Left lung (tissue), 14 donors: ENCODE measurements at places on chromosomes 12 and 14. TPM values are rescaled to one million over a fixed set of nuclear protein-coding genes. Genes with fewer than 3 reads are reported as not detected.

DNA sequence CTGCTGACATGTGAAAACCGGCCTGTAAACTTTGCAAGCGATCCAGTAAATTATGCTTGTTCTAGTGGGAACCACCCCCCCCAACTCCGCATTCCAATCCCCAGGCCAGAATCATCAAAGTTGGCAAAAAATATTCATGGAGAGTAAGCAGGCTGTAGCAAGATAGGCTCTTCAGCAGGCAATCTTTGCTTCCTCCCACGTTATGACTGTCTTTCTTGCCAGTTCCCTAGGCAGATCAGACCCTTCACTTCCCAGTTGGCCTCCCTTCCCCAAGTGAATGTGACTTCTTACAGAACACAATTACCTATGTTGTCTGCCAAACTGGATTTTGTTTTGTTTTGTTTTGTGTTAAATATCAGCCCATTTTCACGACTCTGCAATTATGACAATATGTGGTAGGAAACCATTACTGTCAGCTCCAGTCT is 1.2 kb upstream of the PTGER2 start:
- peak; percentile 82 for DNase-seq

The SYT1 gene
- 3.5 TPM for polyA plus RNA-seq

The CLBA1 gene
- polyA plus RNA-seq: 14.4 TPM

DNA sequence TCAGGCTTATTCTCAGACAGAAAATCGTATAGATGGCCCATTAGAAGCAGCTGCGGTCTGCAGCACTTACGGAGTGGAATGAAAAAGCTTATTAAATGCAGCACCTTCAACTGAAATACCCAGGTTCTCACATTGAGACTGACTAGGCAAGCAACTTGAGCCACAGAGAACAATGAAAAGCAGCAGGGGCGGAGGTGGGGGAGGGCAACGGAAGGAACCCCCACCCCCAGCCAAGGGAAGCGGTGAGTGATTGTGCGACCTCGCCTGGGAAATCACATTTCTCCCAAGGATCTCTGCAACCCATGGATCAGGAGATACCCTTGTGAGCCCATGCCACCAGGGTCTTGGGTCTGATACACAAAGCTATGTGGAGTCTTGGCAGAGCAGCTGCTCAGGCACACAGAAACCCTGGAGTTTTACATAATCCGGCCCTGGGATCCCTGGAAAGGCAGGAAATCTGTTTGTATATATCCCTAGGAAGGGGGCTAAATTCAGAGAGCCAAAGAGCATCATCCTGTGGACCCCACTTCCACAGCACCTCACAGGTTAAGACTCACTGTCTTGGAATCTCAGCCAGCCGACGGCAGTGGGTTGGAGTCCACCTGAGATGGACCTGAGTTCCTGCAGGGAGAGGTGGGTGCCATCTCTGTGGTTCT is 38.1 kb downstream of the PZP start:
- no peak for DNase-seq

DNA sequence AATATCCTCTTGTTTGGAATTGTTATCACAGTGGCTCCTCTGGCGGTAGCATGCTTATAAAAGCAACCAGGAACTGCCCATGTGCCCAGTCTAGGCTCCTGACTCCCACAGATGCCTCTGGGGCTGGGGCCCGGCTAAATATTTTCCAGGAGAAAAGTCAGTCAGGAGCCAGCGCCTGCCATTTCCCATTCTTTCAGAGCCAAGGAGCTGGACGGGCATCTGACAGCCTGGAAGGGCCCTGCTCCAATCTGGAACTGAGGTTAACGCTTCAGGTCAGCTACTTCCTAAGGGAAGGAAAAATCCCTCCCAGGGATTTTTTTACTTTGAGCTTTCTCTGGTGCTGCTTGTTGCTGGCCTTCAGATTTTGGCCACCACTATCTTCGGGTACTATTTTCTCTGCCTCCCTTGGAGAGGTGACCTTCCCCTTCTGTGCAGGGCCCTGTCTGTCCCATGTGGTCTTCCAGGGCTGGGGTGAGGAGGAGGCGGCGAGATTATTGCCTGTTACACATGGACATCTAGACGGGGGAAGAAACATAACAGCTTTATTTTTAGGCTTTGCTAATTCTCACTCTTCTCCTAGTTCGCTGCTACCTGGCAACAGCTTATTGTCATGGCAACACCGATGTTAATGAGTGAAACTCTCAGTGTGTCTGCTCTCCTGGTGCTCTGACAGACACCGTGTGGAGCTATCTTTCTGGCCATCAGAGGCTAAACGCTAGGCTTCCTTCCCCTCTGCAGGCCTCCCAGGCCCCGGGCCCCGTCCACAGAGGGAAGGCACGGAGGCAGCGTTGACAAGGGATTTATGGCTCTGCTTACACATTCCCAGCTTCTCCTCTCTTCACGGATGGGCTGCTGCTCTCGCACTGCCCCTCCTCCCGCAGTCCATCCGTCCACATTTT is 160.4 kb downstream of the CACNA1C start:
- no peak for DNase-seq

The CLEC2A gene
- polyA plus RNA-seq: not detected

The LRRC10 gene
- not detected for polyA plus RNA-seq

DNA sequence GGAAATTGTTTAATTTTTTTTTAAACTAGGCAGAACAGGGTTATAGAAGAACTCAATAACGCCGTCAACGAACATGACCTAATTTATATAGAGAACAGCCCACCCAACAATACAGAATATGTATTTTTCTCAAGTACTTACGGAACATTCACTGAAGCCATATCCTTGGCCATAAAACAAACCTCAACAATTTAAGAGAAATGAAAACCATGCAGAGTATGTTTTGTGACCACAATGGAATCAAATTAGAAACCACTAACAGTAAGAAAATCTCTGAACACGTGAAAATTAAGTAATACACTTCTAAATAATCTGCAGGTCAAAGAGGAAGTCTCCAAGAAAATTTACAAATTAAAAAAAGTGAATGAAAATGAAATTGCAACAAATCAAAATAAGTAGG is 9.4 kb downstream of the SART3 start:
- no peak for DNase-seq

The GRIN2B gene
- polyA plus RNA-seq: 0.15 TPM

The CAPZA3 gene
- polyA plus RNA-seq: 0.46 TPM

DNA sequence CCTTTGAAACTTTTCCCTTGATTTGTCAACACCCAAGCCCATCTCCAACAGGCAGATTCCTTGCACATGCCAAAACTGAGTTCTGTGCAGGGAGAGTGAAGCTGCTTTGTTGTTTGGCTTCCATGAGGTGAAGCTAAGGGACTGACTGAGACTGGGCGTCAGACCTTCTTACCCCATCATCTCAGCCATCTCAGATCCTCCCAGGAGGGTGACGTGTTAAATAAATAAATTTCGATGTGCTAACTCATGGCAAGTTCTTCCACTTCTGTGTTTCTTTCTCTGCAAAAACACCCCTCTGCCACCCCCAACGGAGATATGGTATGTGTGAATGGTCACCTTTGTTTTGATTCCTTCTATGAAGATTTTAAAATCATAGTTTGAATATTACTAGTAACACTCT is 17.8 kb downstream of the UTP20 start:
- DNase-seq: no peak

GRCh38 chr14:76257111-76257803 is 105.5 kb downstream of the GPATCH2L start:
- no peak for DNase-seq

GRCh38 chr12:19036673-19037357 is 92.7 kb upstream of the PLEKHA5 start:
- peak; percentile 30 for DNase-seq

The ATN1 gene
- polyA plus RNA-seq: 94.9 TPM

DNA sequence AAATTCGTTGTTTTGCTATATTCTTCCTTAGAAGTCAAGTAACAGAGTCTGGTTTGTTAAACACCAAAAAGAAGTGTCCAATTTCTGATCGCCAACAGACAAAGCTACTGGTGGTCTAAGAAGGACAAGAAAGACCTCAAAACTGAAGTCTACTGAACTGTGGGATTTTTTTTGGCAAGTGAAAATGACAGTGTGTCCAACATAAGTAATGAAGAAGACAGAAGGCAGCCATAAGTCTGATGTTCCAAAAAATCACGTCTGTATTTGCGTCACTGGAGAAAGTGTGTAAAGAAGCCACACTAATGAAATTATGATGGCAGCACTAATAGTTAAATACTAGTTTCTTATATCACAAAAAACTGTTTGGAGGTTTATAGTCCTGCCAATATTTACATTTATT is 32.6 kb downstream of the WASHC3 start:
- no peak for DNase-seq

The LMNTD1 gene
- 1.7 TPM for polyA plus RNA-seq

DNA sequence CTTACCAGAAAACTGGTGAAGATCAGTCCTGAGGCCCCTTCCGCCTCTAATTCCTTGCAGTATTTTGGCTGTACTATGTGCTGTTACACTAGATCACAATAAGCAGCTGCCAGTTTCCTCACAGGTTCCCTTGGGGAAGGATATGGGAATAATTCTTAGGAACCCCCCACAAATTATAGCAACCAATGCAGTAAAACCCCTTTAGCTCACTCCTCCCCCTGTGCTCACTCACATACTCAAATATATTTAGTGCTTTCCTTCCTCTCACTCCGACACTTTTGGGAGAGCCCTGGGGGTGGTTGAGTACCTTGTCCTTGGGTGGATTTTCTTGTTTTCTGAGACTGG is 162.7 kb downstream of the ETV6 start:
- no peak for DNase-seq

GRCh38 chr12:42141981-42142606 is 2.6 kb downstream of the GXYLT1 start:
- DNase-seq: no peak

The EGLN3 gene
- polyA plus RNA-seq: 44.6 TPM

The POLE2 gene
- polyA plus RNA-seq: 23.9 TPM

- no peak for DNase-seq
These were observed 220.0 kb downstream of the NEDD1 start for GRCh38 chr12:97127061-97127460.

The KRT78 gene
- polyA plus RNA-seq: not detected
